ENCODE measurements at places on chromosomes 1 and 21. TPM values are rescaled to one million over a fixed set of nuclear protein-coding genes. Genes with fewer than 3 reads are reported as not detected.

The CENPS gene
- 13.1 TPM for total RNA-seq

The NTPCR gene
- total RNA-seq = 20.5 TPM

The PKP1 gene
- 0.92 TPM for total RNA-seq

The ZNF684 gene
- total RNA-seq = 7.4 TPM

The SLAMF6 gene
- total RNA-seq = not detected

The FLG gene
- total RNA-seq = not detected

Measured in diencephalon (tissue), 1 donor.